ENCODE measurements at places on chromosomes 3 and 15. TPM values are rescaled to one million over a fixed set of nuclear protein-coding genes. Genes with fewer than 3 reads are reported as not detected.
A peak's percentile ranks its signal among the peaks of the same experiment; 100 is the strongest.

DNA sequence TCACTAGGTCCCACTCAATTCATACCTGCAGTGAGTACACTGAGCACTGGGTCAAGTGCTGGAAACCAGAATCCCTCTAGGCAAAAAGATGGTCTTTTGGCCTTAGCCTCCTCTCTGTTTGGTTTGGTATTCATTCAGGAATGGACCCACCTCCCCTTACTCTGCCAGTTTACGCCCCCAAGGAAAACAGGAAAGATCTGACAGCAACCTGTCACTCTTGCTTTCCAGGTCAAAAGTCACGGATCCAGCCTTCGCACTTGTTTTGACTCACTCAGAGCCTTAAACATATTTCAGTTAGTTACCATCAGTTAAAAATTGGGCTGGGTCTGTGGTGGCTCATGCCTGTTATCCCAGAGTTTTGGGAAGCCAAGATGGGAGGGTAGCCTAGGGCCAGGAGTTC is 68.1 kb downstream of the SYNM start:
- DNase-seq, result no peak

DNA sequence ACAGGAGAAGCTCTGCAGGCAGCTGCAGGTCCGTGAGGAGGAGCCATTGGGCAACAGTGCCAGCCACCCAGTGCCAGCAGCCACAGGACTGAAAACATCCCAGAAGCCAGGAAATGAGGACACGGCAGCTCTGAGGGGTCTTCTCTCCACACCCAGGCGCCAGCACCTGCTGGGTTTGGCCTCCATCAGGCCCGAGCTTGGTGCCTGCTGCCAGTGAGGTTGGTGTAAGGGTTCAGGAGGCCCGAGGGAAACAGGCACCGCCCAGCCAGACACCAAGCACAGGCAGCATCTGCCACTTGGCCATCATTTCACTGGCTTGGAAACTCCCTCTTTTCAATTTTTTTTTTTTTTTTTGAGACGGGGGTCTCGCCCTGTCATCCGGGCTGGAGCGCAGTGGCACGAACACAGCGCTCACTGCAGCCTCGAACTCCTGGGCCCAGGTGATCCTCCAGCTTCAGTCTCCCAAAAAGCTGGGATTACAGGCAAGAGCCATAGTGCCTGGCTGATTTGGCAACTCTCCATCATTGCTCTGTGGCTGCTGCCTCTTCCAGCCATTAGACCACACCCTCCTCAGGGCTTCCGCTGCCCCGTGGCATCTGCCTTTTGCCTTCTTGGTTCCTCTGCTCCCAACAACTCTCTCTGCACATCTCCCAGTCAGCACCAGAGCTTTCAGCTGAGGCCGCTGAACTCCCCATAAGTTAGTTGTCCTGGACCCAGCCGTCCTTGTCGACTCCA is 1.5 kb upstream of the ITIH3 start:
- DNase-seq, result no peak

The TMEM207 gene
- total RNA-seq, result not detected

The P2RY1 gene
- total RNA-seq, result 2.8 TPM

The ITIH1 gene
- not detected for total RNA-seq

DNA sequence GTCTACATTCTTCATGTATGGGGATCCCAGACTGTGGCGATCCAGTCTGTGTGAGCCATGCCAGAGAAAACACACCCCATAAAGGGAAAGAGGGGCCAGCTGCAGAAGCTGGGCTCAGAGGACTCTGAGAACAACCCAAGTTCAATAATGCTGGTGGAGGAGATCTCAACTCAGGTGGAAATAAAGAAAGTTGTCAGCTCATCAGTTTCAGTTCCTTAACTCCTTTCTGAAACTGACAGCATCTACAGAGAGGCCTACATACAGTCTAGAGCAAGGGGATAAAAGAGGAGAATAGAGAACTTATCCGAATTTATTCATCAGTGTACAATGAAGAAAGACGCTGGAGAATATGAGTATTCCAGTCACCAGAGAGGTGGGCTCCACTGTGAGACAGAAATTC is 77.0 kb downstream of the NTRK3 start:
- DNase-seq, result no peak

GRCh38 chr3:49554633-49555265 is 472 bp downstream of the BSN start:
- peak; percentile 60 for DNase-seq

GRCh38 chr15:64010719-64011118 is 35.6 kb downstream of the DAPK2 start:
- DNase-seq, result peak; percentile 66
